A549 treated with GW870086 at 1 μM for 4 hours (cell line): ENCODE measurements at places on chromosomes 1 and 21. TPM values are rescaled to one million over a fixed set of nuclear protein-coding genes. Genes with fewer than 3 reads are reported as not detected.

Gene ETV3L
- total RNA-seq: not detected in 5 replicates

Gene AMPD1
- not detected in 5 replicates for total RNA-seq

Gene IFI16
- total RNA-seq: 3.5 to 4.8 TPM (median 4.0 TPM) in 5 replicates

Gene IL20
- not detected in 5 replicates for total RNA-seq

Gene CLDN19
- not detected in 5 replicates for total RNA-seq

Gene SH2D5
- 11.5 to 17.1 TPM (median 13.3 TPM) in 5 replicates for total RNA-seq

Gene ACBD6
- total RNA-seq: 50.5 to 59.3 TPM (median 57.5 TPM) in 5 replicates

Gene LZIC
- 20.6 to 23.6 TPM (median 22.4 TPM) in 5 replicates for total RNA-seq

Gene PLA2G2F
- not detected in 5 replicates for total RNA-seq

Gene LRRC3
- total RNA-seq: 1.2 to 2.1 TPM (median 1.9 TPM) in 5 replicates

Gene EVI5
- total RNA-seq: 4.9 to 8.2 TPM (median 6.4 TPM) in 5 replicates

Gene CDC7
- total RNA-seq: 4.7 to 6.7 TPM (median 6.3 TPM) in 5 replicates

Gene LCE1A
- not detected in 5 replicates for total RNA-seq
